NCI-H2081 treated with DMSO at 0.1 percent for 48 hours (cell line): ENCODE measurements at places on chromosomes 7 and 10.

- DNase-seq = no peak
Measured at GRCh38 chr7:155880721-155881120, 68.5 kb upstream of the SHH start.

GRCh38 chr10:77028042-77028441 lies 609.6 kb downstream of the KCNMA1 start:
- DNase-seq = no peak

DNA sequence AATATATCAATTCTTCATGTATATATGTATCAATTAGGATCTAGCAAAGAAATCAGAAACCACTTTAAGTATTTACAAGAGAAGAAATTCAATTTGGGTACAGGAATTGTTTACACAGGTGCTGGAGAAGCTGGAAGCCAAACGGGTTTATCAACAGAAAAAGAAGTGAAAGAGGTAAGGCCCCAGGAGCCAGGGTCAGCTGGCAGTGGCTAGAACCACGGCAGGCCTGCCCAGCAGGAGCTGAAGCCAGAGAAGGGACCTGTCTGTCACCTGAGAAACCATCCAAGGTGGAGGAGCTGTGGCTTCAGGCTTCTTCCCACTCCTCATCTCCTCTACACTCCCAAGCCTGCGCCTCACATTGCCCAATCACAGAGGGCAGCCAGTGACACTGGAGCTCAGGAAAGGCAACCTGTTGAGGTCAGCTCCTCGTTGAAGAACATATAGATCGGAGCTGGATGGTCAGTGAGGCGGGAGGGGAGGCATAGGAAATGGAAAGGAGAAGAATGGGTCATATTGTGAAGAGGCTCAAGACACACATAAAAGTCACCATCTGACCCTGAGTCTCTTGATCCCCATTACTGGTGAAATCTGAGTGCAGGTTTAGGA lies 182.6 kb downstream of the REEP3 start:
- peak; percentile 34 for DNase-seq

DNA sequence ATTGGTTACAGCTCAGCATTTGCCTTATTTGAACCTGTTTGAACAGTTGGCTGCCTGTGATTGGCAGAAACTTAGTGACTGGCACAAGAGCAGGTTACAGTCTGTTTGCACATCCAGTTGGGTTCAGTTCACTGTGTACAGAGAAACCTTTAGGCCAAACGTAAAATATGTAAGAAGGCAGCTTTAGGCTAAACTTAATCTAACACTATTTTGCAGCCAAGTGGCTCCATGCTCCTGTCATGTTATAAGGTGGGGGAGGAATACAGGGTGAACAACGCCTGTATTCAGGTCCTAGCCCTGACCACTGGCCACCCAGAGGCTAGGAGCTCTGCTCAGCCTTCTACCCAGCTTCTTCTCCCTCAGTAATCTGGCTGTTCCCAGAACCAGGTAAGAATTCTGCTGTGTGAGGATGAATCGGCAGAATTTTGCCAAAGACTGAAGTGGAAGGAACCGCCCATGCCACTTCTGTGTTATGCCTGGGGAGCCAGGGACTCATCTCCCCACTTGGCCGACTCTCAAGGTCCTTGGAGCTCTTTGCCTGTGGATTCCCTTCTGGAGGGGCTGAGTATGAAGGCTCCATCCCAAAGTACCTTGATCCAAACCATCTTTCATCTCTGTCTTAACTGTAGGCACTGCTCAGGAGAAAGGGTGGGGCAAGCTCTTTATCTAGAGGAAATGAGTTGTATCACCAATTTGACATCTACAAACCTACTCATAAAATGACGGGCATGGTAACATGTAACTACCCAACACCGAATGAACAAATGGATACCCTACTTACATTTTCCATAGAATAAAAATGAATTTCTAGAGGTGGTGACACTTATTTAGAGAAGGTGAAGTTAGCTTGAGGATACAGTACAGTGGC lies 164.4 kb upstream of the NAMPT start:
- no peak for DNase-seq

DNA sequence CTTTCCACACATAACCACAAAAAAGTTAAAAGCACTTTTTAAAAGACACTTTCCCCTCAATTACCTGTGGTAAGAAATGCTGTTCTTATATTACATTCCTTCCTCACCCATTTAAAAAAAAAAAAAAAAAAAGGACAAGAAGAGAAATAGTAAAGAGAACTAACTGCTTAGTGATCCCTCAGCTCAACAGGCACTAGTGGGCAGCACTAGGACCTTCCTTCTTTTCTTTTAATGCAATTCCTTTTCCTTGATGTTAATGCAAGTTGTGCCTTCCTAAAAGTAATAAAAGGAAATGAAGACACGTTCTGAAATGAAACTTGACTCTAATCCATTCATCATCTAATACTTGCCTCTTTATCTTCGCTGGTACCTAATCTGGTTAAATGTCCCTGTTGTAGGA lies 189.7 kb downstream of the TCF7L2 start:
- DNase-seq = no peak

DNA sequence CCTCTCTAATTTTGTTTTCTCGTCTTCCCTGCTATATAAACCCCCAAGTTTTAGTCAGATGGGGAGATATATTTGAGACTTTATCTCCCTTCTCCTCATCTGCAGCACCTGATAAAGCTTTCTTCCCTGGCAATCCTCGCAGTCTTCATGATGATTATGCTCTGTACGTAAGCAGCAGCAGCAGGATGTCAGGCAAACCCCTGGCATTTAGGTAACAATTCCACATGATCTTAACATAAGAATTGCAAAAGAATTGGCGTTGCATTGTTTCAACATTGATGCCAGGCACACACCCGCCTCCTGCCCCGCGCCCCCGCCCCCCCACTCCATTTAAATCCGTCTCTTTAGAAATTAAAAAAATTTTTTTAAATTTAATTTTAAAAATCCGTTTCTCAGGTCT lies 6.1 kb downstream of the PKD1L1 start:
- DNase-seq = no peak

DNA sequence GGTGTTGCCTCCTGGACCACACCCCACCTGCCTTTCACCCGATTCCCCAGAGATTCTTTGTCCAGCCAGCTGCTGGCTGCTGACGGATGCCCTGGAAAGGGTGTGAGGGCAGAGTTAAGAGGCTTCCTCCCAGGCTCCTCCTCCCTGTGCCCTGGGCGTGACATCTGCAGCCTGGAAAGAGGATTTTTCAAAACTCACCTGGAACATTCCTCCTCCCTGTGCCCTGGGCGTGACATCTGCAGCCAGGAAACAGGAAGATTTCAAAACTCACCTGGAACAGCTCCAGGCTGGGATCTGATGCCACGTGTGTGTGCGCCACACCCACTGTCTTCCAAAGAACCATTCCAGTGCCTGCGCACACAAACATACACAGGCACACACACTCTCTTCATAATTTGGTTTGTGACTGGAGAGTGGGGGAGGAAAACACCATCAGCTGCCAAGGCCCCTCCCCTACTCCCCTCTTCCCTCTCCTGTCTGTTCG lies 5.2 kb downstream of the MARVELD1 start:
- no peak for DNase-seq

GRCh38 chr10:17003151-17003550 lies 126.5 kb downstream of the CUBN start:
- no peak for DNase-seq
